ENCODE measurements at places on chromosomes 3 and 15. TPM values are rescaled to one million over a fixed set of nuclear protein-coding genes. Genes with fewer than 3 reads are reported as not detected.

Gene ADAMTS9
- total RNA-seq = 2.5 TPM

Gene MRPS22
- 71.7 TPM for total RNA-seq

Gene CFAP44
- total RNA-seq = 0.17 TPM

Gene FRMD4B
- total RNA-seq = 0.67 TPM

Gene PPP2R3A
- 9.8 TPM for total RNA-seq

Gene STX19
- total RNA-seq = not detected

Gene TERC
- 92.2 TPM for total RNA-seq

Gene PLA2G4D
- not detected for total RNA-seq

Measured in bronchus fibroblast of lung (primary cell).